ENCODE measurements at places on chromosomes 3 and 15.
A peak's percentile ranks its signal among the peaks of the same experiment; 100 is the strongest.

- DNase-seq: no peak
Measured at GRCh38 chr15:27850981-27851857, 247.9 kb downstream of the OCA2 start.

- no peak for DNase-seq
Measured at GRCh38 chr3:127684871-127685707, 12.3 kb downstream of the ABTB1 start.

- DNase-seq: no peak
Measured at GRCh38 chr15:65653801-65654521, 32.2 kb downstream of the SLC24A1 start.

- no peak for DNase-seq
Measured at GRCh38 chr3:185717627-185718402, 107.0 kb downstream of the IGF2BP2 start.

DNA sequence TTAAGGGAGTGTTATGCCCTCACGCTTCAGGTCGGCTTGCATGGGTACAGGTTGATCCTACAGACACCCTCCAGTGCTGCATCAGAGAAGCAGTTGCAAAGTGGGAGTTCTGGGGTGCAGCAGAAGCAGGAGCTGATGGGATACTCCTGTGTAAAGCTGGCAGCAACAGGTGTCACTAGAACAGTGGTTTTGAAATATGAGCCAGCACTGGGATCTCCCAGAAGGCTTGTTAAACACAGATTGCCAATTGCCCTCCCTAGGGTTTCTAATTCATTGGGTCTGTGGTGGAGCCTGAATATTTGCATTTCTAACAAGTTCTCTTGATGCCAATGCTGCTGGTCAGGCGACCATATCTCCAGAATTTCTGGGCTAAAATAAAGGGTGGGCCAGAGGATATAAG, 350.4 kb downstream of the CLSTN2 start:
- DNase-seq: no peak

GRCh38 chr3:177753451-177754155, 556.3 kb upstream of the TBL1XR1 start:
- DNase-seq: peak; percentile 73

GRCh38 chr15:101026656-101027272, 107.6 kb downstream of the LRRK1 start:
- no peak for DNase-seq

DNA sequence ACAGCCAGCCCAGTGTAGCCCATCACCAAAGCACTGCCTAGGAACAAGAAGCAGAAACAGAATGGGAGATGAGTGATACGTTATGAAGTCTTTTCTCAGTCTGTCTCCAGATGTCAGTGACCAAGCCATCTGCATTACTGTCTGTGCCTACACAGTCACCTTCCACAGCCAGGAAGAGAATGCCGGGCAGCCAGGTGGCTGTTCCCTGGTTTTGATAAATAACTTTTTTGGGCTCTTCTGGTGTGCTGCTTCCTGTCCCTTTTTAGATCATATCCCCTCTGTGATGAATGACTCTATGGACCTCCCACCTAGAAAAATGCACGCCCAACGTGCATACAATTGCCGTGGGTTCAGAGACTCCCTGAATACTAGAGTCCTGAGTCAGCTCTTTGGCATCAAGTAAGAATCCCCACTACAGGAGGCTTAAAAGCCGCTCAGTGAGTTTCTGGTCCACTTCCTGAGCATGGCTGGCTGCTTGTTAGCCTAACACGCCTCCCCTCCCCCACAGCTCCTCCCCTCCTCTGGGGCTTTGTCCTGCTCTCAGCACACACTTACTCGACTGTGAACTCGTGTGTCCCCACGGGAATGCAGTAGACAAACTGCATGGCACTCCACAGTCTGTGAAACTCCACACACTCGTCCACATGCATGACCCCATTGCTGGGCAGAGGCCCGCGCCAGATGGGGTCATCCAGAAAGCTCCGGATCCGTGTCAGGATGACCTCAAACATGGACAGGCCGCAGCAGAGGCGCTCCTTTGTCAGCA, 34.7 kb downstream of the NIPA2 start:
- DNase-seq: no peak

DNA sequence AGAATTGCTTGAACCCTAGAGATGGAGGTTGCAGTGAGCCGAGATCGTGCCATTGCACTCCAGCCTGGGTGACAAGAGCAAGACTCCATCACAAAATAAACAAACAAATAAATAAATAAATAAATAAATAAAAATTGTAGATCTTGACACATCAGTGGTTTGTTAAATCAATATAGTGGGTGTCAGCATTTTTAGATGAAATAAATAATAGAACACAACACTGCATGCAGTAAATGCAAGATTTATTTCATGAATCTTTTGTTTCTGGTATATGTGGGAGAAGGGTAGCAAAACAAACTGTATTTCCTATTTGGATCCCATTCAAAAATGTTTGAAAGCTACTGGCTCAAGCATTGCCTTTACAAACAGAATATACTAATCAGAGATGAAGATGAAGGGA, 35.6 kb upstream of the CHRM5 start:
- no peak for DNase-seq

- no peak for DNase-seq
Measured at GRCh38 chr3:3918763-3919162, 119.5 kb downstream of the LRRN1 start.

DNA sequence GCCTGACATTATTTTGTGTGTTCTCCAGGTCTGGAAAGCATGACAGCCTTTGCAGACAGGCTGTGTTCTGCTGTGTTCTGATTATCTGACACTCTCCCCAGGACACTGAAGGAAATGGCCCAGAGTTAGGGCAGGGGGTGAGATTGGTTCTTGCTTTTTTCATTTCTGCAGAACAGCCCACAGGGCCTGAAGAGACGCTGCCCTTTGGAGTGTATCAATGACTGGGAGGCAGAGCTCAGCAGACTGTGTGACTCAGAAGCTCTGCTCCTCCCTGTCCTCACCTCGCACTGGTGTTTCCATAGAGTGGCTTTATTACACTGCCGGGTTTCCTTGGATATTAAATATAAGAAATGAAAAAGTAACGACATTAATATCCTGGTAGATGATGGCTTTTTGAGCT, 523.6 kb downstream of the NTRK3 start:
- no peak for DNase-seq

DNA sequence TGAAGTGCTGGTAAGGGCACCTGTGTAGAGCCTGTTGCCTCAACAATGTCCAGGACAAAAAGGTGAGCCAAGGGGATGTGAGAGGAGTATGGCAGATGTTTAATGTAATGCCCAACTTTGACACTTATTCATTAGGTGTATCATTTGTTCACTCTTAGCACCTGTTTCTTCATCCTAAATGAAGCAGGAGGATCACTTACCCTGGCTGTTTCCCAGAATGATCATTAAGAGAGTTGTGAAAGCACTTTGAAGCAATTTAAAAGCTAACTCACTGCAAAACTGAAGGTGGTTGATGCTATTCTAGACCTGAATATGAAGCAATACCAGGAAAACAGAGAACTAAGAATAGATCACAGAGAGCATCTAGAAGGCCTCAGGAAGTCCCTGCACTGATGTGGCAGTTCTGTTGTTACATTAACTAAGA, 3.4 kb upstream of the HHLA2 start:
- no peak for DNase-seq

DNA sequence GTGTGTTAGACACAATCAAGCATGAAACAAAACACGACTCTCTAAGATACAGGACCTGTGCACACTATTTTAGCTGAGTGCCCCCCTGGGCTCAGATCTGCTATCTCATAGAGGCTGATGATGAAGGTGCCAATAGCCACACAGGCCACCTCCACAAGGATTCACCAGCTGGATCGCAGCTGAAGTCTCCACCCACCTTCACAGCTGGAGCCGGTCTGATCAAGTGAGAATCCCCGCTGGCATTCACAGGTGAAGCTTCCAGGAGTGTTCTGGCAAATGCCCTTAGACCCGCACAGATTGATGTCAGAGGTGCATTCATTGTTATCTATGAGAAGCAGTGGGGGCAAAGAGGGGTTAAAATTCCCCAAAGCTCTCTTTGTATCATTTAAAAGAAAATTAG, 90.1 kb downstream of the DUT start:
- no peak for DNase-seq

GRCh38 chr15:95715906-95716656, 614.4 kb upstream of the NR2F2 start:
- DNase-seq: no peak

DNA sequence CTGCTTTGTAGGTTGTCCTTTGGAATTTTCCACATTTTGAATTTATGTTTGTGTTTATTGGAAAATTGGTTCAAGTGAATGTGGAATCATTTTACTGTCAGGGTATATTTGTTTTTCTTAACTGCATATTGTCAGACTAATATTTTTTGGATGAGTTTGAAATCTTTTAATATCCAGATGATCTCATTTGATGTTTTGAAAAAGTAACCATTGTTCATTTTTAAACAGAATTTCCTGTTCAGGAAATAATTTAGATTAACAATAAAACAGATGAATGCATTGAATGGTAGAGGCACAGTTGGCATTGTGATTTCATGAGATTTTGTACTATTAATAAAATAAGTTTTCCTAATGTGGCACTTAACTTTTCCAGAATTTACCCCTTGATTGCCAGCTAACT, 15.5 kb downstream of the TRAK1 start:
- no peak for DNase-seq

GRCh38 chr15:99126131-99126588, 21.3 kb downstream of the SYNM start:
- DNase-seq: no peak

DNA sequence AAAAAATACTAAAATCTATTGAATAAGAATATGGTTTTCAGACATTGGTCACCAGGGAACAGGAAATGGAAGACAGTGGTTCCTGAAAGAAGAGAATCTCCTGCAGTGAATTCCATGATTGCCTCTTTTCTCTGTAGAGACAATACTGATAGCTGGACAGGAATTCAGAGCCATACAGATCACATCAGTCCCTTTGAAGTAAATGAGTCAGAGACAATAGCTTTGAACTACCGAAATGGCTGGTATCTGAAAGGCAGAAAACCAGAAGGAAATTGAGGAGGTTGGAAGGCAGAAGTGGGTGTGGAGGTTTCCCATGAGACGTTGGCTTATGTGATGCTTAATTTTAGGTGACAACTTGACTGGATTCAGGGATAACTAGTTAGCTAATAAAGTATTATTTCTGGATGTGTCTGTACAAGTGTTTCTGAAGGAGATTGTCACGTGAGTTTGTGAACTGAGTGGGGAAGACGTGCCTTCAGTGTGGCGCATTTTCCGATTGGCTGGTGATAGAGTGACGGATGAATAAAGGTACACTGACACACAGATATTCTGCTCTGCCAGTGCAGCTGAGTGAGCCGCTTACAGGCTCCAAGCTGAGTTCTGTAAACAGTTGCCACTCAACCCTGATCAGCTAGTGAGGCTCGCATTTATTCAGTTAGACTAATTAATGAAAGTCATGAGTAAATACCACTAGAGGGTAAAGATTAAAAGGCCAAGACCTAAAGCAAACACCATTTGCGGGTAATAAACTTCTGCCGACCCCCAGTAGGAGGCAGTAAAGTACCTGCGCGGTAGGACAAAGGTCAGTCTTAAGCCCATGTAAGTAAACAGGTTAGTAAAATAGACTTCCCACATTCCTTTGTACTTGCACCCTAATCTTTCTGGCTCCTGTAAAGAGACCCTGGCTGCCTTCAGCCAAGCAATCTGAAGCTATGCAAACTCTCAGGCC, 1298.6 kb downstream of the SI start:
- no peak for DNase-seq

DNA sequence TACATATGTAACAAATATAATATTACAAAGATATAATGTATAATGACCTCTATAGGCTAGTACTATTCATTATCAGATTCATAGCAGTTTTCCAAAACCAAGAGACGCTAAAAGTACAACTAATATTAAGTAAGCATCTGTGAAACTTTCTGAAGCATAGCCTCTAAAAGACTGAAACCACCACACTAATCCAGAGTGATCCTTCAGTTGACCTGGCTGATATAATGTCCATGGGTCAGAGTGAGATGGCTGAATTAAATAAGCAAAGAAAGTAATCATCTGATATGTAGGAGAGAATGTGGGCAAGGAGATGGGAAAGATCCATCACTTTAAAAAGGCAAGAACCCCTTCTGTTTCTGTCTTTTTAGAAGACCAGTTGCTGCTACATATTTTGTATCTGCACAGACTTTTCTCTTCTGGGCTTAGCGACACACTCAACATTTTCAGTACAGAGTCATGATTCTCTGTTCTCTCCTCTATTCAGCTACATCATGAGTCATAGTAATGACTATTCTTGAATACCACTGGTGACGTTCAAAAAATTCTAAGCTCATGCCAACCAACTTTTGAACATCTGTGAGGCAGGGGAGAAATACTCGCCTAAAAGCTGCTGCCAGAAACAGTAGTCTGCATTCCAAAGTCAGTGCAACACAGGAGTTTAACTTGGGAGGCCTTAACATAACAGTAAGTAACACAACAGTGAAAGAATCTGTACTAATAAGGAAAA, 149.6 kb downstream of the MAGI1 start:
- no peak for DNase-seq

DNA sequence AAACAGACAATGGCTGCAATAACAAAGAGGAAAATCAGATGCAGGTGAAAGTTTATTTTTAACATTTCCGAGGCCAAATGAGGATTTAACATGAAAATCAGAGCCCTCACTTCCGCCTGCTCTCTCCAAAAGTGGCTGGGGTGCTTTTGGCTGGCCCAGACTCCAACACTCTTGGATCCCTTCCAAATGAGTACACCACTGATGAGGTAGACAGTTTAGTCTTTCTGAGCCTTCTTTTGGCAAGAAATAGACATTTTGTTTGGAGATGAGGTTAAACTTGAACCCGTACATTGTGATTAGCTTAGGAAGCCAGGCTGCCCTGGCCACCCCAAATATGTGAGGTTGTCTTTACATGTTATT, 51.0 kb upstream of the TRA2B start:
- DNase-seq: no peak

GRCh38 chr15:38369936-38370478, 83.9 kb upstream of the FAM98B start:
- no peak for DNase-seq

DNA sequence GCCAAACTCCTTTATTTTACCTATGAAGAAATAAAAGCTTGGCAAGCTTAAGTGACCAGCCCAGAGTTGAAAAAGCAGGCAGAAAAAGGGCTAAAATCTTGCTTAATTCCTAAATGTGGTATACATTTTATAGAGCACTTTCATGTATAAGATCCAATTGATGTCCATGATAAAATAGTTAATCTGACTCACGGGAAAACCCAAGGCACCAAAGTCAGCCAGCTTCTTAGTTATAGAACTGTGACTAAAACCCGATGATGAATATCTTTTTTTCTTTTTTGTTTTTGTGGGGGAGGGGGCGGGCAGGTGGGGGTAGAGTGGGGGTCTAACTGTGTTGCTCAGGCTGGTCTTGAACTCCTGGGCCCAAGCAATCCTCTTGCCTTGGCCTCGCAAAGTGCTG, 71.4 kb downstream of the PEAK1 start:
- DNase-seq: no peak

- no peak for DNase-seq
Measured at GRCh38 chr3:71478568-71478967, 105.0 kb downstream of the FOXP1 start.

Measured in heart left ventricle (tissue), 16 donors.